ENCODE measurements at places on chromosomes 6 and 20.

DNA sequence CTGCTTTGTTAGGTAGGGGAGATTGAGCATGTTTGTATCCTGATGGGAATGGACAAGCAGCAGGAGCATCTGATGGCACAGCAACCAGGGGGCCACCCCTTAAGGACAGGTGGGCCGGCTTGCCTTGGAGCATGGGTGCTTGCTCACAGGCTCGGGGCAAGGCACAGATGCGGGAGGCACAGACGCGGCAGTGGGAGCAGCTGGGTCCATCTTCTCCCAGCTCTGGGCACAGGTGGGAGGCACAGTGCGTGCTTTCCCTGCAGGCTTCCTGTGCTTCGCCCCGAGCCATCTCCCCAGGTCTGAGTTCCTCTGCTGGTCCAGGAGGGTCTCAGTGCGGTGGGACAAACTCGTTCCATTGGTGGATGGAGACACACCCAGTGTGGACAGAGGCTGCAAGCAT is 73.6 kb upstream of the BHLHE23 start:
- no peak for DNase-seq

- DNase-seq: peak; percentile 23
These were observed 13.4 kb upstream of the CTNNBL1 start for GRCh38 chr20:37680420-37680819.

GRCh38 chr6:22764496-22764895 is 195.1 kb downstream of the HDGFL1 start:
- peak; percentile 91 for DNase-seq

DNA sequence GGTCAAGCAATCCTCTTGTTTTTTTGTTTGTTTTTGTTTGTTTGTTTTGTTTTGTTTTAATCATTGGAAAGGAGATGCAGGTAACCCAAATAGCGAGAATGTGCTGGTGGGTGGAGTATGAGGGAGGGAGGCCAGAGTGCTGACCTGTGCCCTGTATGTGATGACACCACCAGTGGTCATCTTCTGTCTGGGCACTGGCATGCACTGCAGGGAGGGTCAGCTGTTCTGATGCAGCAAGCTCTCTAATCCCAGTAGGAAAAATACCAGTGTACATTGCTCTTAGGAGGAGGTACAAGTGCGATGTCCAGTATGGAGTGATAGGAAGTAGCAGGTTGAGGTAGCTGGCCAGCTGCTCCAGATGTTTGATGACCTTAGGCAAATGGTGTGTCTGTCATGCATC is 2.9 kb upstream of the CST1 start:
- DNase-seq: no peak

DNA sequence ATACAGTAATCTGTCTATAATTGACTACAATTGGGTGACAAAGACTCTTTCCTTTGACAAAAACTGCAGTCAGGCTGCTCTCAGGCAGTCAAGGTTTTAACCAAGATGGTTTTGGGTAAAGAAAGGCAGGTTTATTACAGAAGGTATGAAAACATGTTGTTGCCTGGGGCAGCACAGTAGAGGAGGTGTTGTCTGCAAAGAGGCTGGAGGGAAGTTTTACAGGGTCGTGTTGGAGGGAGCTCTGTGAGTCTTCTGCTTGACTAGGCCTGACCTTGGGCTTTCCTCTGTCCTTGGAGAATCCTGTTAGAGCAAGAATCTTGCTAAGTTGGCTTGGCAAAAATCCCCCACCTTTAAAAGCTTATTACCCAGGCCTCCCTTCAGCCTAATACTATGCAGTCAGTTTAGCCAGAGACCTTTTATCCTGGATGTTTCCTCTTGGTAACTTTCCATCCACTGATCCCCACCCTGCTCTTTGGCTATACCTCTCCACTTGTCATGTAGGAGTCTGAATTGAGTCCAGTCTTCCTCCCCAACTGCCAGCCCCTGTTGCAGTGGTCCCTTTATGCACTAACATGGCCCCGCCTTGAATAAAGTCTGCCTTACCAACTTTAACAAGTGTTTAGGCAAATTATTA is 143.0 kb upstream of the SLC22A16 start:
- no peak for DNase-seq

GRCh38 chr6:31579119-31579505 is 3.1 kb downstream of the LTB start:
- DNase-seq: no peak

GRCh38 chr6:119985952-119986736 is 636.6 kb upstream of the MAN1A1 start:
- no peak for DNase-seq

DNA sequence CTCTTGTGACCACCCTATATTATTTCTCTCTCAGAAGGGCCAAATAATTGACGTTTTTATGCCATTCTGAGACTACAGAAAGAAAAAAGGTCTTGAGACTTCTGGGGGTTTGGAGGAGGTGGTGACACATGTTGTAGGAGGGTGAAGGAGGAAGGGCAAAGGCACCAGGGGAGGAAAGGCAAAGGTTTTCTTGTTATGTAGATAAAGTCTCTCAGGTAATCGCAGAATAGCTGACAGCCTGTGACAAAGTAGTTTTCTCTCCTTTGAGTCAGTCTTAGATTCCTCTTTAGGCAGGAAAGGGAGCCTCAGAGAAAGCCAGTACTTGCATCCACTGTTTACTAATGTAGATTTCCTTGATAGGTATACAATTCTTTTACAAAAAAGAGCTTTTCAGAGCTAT is 23.6 kb downstream of the OR2B2 start:
- no peak for DNase-seq

Data from iris pigment epithelial cell (primary cell).